WTC11 (cell line): ENCODE measurements at places on chromosomes 4 and X.

- no peaks in the 10 kb centered on the region for H3K36me3 ChIP-seq
- no peak overlapping the region for H3K27ac ChIP-seq
- H3K27me3 ChIP-seq = no peaks in the 10 kb centered on the region
- DNase-seq = no peak
- H3K4me1 ChIP-seq = peaks cover 47% of the 10 kb centered on the region
Observed at GRCh38 chr4:30821275-30821674, 101.1 kb downstream of the PCDH7 start.

- no peaks in the 10 kb centered on the region for H3K27me3 ChIP-seq
- H3K27ac ChIP-seq = no peak overlapping the region
- DNase-seq = no peak
- no peaks in the 10 kb centered on the region; the same call in 1 of the 2 replicates for H3K36me3 ChIP-seq
- no peak overlapping the region for H3K4me3 ChIP-seq
Observed at GRCh38 chrX:112677167-112677566, 2.6 kb downstream of the LHFPL1 start.

DNA sequence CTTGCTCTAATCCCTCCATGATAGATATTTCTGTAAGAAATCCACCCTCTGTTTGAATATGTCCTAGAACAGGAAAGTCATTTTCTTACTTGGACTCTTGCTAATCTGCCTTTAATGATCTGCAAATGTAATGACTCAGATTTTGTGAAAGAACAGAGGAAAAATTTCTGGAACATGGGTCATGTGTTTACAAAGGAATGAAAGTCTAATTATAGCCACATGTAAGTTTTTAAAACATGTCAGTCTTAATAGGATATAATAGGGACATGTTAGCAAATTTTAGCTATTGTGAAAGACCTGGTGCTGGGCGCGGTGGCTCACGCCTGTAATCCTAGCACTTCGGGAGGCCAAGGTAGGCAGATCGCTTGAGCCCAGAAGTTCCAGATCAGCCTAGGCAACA, 47.6 kb downstream of the GRK4 start:
- no peak overlapping the region for H3K27ac ChIP-seq
- no peaks in the 10 kb centered on the region for H3K27me3 ChIP-seq
- no peak for DNase-seq
- no peaks in the 10 kb centered on the region for H3K36me3 ChIP-seq

DNA sequence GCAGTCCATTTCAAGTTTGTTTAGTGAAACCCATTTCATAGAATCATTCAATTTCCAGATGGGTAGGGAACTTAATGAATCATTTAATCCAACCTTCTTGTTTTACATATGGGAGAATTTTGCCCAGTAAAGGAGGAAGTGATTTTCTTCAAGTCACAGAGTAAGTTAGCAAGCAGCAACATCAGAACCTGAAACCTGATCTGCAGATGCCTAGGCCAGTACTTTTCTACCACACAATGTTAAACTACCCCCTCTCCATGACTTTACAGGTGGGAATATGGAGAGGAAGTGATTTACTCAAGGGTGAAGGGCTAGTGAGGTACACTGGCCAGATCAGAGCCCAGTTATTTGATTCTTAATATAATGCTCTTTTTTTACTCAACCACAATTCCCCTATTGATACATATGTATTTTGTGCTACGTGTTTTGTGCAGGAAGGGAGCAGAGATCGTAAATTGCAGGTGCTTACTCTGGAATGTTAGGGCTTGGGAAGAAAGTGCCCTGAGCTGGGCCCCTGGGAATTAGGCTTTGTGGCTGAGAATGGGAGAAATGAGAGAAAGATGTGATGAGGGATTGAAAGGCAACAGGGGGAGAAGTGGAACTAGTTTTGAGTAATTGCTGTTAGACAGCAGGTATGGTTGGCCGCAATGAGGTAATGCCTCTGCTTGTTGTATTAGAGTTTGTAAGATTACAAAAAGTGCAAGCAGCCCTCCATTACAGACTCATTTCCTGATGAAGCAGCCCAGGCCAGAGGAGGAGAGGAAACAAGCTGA, 6.8 kb downstream of the LHFPL1 start:
- no peaks in the 10 kb centered on the region; the same call in none of the 2 replicates for H3K36me3 ChIP-seq
- H3K27me3 ChIP-seq = no peaks in the 10 kb centered on the region

DNA sequence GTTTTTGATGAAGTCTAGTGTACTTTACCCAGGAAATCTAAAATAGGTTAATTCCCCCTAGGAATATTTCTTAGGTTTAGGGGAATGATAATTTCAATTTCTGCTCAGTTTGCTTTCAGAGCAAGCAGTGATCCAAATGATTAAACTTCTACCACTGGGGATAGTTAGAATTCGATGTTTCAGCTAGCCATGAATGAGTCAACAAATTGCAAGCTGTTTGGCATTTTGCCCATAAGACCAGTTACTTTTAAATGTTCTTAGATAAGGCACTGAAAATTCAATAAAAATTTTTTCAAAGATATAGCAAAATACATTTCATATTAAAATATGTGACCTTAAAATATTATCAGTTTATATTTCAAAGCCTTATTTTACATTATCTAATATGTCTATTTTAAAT, 993.6 kb downstream of the ARAP2 start:
- no peak for DNase-seq
- H3K4me1 ChIP-seq = peaks cover 17% of the 10 kb centered on the region
- no peaks in the 10 kb centered on the region for H3K27me3 ChIP-seq
- no peak overlapping the region for H3K27ac ChIP-seq
- H3K36me3 ChIP-seq = no peaks in the 10 kb centered on the region
